ENCODE measurements at places on chromosomes 2 and 18.

- no peak for DNase-seq
These were observed 87.3 kb upstream of the GPR45 start for GRCh38 chr2:105154119-105154818.

- no peak for DNase-seq
These were observed 29.5 kb downstream of the KIAA2012 start for GRCh38 chr2:202102425-202103000.

- DNase-seq: no peak
These were observed 128.1 kb downstream of the BIRC6 start for GRCh38 chr2:32484937-32485336.

DNA sequence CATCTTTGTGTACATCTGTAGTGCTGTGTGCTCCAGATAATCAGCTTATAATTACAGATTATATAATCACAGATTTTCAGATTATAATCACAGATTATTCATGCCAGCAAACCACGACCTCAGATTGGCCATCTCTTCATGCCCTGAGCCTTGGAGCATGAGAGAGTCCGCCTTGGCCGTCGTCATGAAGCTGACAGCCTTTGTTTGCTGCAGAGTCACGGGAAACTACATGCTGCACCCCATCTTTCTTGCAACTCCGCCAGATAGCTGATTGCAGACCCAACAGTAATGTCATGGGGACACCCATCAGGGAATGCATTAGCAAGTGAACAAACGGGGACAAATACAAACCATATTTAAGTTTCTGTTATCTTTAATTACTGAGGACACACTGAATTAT, 7.3 kb downstream of the TMEM178A start:
- DNase-seq: no peak

DNA sequence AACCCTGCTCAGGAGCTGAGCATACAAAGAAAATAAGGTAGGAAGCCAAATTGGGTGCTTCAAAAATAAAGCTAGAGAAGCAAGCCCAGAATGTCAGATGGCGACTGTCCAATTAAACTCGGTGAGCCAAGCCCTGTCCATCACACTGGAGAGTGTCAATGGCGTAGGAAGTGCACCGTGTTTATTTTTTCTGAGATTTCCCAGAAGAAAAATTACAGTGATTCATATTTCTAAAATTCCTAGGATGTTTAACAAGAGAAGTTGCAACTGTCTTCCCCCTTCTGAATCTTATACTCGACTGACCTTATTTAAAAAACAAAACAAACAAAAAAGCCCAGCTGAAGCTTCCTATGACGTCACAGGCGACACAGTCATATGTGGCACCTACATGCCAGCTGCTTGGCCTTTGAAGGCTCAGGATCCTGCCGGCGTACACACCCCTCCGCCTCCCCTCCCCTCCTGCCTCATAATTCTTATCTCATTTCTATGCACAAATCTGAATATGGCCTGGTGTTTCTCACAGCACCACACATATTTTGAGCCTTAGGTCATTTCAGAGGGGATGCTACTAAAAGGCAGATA, 60.8 kb downstream of the MBP start:
- no peak for DNase-seq

DNA sequence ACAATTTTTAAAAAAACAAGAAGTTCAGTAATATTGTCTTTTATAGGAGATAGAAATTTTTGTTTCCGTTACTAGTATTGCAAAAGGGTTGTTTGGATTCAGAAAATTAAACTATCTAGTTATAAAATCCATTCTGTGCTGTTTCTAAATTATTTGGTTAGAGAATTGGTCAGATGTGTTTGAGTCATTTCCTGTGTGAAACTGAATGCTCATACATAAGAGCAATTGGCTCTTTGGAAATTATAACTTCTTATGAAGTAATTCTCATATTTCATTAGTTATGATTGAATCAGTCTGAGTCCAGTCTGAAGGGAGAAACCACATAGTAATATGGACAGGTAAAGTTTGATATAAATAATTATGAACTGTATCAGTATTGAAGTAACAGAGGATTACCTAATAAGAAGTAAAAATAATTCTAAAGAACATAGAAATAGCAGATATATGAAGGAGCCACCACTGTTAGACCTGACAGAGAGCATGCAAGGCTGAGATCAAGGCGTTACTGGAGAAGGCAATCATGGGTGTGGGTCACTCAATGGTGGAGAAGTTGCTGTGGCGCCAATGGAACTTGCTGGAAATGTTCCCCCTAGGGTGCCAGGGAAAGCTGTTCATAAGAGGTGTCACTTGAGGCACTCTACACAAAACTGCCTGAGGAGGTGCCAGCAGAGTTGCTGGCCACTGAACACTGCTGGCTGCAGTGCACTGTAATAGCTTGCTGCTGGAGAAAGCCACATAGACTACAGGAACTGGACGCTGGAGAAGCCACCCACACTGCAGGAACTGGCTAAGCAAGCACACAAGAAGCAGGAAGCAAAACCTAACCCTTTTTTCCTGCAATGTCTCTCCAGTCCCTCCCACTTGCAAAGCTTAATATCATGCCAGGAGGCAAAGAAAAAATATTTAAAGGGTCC, 18.0 kb upstream of the FAP start:
- DNase-seq: no peak

GRCh38 chr18:39260565-39260964, 1695.0 kb upstream of the CELF4 start:
- no peak for DNase-seq

GRCh38 chr2:205848601-205849000, 166.3 kb downstream of the NRP2 start:
- DNase-seq: no peak

DNA sequence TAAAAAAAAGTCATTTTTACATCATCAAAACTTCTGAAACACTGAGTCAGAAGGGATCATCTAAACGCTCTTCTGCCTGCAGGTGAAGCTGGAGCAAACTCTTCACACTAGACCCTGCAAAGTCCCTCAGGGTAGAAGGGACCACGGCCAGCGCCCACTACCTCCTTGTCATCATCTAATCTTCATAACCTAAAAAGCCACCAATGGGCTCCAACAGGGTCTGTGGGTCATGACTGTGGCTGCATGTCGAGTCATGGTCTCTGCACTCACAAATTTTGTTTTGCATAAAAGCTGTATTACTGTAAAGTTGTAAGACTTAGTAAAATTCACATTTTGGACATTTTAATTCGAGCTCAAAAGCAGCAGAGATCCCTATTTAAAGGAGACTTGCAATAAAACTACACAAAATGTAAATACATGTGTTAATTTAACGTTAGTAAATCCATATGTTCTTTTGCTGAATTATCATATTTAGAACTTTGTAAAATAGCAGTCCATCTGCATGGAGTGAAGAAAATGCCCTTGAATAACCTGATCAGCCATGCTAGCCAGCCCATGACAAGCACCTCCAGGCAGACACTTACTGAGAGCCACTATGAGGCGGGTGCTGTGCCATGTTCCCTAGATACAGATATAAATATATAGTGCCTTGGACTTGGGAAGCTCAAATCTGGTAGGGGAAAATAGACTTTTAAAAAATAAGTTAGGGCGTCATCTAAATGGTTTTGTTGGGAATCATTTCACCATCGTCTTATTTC, 437.2 kb upstream of the LYPD1 start:
- no peak for DNase-seq

GRCh38 chr2:188601927-188602326, 310.3 kb downstream of the GULP1 start:
- no peak for DNase-seq

- DNase-seq: no peak
These were observed 159.2 kb downstream of the RAPGEF4 start for GRCh38 chr2:172894689-172895387.

DNA sequence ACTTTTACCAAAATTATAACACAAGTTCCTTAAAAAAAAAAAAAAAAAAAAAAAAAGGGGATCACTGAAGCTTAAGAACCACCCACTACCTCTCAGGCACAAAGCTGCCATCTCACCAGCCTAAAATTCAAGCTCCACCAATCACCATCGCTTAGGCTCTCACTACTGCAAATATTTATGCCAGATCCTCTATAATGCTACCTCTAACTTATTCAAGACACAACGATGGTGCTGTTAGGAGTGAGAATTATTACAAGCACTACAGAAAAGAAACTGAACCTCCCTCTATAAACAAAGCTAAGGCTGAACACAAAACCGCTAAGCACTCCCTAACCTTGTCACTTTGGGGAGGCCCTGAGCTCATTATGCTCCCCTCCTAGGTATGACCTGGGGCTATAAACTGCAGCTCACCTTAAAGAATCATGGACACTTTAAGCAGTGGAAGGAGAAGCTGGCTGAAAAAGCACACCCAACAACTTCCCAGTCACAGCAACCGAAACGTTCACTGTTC, 3.6 kb downstream of the FZD5 start:
- no peak for DNase-seq

- DNase-seq: no peak
These were observed 176.8 kb upstream of the TRIB2 start for GRCh38 chr2:12539776-12540562.

DNA sequence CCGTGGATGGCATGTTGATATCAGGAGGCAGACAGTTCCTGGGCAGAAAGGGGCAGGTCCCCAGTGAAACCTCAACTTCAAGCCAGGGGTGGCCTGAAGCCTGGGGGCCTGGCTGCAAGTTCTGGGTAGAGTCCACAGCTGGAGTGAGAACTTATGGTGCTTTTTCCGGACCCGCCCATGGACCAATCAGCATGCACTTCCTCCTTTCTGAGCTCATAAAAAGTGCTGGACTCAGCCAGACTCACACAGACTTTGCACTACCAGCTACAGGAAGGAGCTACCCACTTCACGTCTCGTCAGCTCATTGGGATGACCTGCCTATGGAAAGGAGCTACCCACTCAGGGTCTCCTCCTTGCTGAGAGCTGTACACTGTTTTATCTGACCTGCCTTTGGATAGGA, 183.1 kb upstream of the MC4R start:
- DNase-seq: no peak

DNA sequence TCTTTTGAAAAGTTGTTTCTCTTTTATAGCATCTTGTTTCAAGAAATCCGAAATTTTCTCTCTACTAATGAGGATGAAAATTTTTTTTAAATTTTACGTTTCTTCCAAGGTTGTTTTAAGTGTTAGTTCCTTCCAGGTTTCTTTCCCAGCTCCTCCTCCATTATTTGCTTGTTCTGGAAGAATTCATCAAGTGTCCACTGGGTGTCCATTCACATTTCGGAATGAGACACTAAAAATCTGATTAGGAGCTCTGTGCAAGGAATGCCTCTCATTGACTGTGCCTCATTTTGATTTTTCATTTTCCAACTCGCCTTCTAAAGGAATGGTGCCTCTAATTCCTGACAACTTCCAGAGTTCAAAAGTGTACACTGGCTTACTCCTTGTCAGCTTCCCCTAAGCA, 6.1 kb downstream of the SP100 start:
- no peak for DNase-seq

- DNase-seq: no peak
These were observed 980 bp downstream of the OBSL1 start for GRCh38 chr2:219570194-219570923.

- DNase-seq: no peak
These were observed 10.5 kb downstream of the DRC1 start for GRCh38 chr2:26412091-26412673.

DNA sequence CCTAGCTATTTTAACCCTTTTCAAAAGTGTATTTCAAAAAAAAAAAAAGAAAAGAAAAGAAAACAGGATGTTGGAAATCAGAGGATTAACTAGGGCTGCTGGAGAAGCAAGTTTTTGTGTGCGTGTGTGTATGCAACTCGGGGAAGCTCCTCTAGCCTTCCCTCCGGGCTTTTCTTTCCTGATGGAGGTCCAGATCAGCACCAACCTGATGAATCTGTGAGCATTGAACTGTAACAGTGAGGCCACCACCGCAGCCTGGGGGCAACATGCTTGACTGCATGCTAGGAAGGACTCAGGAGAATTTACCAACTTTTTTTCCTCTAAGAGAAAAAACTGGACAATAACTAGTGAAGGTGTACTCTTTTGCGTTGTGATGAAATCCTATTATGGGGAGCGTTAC, 2.3 kb downstream of the OBSL1 start:
- DNase-seq: no peak

GRCh38 chr18:23578891-23579653, 7.2 kb downstream of the NPC1 start:
- DNase-seq: no peak

DNA sequence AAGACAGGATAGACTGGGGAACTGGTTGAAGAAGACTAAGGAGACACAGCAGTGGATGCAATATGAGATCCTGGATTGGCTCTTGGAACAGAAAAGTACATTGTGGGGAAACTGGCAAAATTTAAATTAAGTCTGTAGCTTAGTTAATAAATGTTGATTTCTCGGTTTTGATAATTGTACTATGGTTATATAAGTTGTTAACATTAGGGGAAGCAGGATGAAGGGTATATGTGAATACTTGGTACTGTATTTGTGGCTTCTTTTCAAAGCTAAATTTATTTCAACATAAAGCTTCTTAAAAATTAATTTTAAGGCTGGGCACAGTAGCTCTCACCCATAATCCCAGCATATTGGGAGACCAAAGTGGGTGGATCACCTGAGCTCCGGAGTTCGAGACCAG, 103.8 kb downstream of the TMEM17 start:
- no peak for DNase-seq

DNA sequence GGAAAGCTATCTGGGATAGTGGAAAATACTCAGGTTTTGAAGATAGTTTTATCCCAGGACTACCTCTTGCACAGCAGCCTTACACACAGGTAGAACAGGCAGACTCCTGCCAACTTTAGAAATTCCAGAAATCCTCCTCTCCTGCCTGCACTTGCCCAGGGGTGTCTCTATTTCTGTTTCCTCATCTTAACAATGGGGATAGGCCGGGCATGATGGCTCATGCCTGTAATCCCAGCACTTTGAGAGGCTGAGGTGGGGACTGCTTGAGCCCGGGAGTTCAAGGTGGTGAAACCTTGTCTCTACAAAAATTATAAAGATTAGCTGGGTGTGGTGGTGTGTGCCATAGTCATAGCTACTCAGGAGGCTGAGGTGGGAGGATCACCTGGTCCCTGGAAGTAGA, 117.0 kb upstream of the ARL5A start:
- no peak for DNase-seq

DNA sequence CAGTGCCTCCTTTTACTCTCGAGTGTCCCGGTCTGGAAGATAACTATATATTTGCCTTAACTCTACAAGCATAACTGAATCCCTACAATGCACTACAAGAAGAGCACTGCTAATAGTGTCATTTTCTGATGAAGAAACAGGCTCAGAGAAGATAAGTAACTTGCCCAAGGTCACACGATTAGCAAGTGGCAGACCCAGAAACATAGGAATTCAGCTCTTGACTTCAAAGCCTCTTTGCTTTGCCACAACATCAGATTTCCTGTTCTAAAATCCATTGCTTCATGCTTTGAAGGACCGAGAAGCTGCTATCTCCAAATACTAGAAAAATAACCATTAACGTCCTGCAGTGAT, 65.6 kb downstream of the HS1BP3 start:
- DNase-seq: no peak

DNA sequence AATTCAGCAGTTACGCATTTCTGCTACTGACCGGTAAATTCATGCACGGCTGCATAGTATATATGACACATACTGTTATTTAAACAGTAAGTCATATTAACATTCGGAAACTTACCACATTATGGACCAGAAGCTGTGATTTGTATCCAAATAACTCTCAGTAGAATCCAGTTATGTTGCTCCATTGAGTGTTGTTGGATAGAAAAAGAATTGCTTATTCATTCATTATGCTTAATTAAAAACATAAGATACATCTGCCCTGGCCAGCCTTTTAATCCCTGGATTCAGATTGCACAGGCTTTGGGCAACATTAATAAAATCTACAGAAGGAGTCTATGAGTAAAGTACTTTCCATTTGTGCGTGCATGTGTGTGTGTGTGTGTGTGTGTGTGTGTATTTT, 111.3 kb downstream of the CPS1 start:
- no peak for DNase-seq

Data from stimulated activated CD8-positive, alpha-beta memory T cell treated with anti-CD3 and anti-CD28 coated beads, Interleukin-4, amount 100 ng/mL, for 4 hours (primary cell).